Progenitor cell of endocrine pancreas (in vitro differentiated cells): ENCODE measurements at places on chromosomes 11 and 22.

DNA sequence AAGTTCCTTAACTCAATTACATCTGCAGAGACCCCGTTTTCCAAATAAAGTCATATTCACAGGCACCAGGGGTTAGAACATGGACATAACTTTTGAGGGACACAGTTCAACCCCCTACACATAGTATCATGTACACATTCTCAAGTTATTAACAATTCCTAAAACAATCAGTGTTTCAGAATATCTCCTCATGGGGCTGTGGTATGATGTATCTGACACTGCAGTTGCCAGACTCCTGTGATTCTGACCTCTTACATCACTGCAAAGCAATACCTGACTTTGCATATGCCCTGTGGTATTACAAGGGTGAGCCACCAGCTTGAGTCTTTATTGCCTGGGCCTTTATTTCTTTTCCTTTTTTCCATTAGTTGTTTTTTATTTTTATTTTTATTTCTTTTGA is 141.7 kb downstream of the COMMD9 start:
- no peak for DNase-seq

- peak; percentile 49 for DNase-seq
Observed at GRCh38 chr11:63738720-63739360, 29.7 kb downstream of the ZFTA start.

DNA sequence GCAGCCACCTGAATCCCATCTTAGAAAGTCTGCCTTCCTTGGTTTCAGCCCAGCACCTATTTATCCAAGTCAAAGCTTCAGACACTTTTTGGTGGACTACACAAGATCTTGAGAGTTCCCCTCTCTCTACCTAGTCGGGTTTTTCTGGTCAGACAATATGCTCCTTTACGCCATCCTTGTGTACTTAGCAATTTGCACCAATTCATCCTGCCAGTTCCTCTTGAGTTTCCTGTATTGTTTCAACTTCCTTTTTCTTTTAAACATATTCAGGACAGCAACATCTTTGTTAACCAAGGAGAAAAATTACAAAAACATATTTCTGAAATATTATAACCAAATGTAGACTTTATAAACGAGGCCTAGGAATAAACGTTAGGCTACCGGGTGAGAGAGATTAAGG is 368.2 kb upstream of the CADM1 start:
- DNase-seq = no peak

DNA sequence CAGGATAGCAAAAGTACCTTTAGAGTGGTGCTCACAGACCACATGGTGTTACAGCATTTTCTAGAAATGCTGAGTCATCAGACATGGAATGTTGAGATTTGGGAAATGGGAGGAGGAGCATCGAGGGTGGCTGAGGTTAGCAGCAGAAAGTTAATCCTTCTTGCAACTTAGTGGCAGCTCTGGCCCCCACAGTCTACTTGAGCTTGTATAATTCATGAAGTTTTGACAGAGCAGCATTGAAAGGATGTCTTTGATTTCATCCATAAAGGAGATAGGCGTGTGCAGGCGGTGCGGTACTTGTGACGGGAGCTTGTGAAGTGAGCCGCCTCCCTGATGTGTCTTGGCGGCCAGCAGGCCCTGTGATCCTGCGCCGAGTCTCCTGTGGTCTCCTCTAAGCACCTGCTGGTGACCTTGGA is 330.5 kb downstream of the TBC1D22A start:
- no peak for DNase-seq

DNA sequence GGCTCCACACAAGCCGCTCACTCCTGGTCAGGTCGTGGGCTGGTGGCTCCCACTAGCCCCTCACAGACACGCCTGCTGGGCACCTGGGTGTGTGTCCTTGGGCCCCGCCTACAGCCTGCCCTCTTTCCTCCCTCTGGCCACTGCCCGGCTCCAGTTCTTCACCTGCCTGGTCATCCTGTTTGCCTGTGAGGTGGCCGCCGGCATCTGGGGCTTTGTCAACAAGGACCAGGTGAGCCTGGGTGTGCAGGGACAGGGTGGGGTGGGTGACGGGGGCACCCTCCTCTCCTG is 5.8 kb upstream of the TSSC4 start:
- DNase-seq = no peak

GRCh38 chr11:5700421-5701054 is 10.9 kb downstream of the TRIM22 start:
- DNase-seq = no peak

DNA sequence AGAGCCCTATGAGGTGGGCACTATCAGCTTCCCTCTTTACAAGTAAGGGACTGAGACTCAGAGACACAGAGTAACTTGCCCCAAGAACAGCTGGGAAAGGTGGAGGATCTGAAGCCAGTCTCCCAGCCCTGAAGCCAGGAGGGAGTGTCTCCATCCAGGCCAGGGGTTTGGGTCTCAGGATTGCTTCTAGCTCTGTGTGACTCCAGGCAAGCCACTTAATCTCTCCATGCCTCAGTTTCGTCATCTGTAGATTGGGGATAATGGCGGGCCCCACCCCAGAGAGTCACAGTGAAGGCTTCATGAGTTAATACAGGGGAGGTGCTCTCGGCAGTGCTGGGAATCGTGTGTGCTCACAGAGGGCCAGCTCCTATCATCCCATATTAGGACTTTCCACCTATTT is 10.5 kb downstream of the MAP4K2 start:
- no peak for DNase-seq

DNA sequence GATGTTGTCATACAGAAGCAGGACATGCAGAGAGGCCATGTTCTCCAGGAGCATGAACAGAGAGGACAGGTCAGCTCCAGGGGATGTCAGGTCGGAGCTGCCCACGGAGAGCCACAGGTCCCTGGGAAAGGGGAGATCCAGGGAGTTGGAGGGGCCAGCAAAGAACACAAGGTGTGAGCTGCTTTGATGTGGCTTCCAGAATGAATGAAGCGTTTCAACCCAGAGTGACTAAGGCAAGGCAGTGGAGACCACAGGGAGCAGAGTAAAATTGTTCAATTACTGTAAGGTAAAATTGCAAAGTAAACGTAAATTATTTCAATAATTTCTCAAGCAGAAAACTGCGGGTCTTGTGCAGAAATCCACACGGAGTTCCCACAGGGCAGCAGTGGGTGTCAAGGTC is 5.6 kb upstream of the SCGB2A1 start:
- no peak for DNase-seq

GRCh38 chr22:44024288-44024921 is at the start of gene PARVB:
TSS of gene PARVB (plus strand) at chr22:44024302. CDS start at chr22:44024340, 38 bp downstream.
- DNase-seq = peak; percentile 17

DNA sequence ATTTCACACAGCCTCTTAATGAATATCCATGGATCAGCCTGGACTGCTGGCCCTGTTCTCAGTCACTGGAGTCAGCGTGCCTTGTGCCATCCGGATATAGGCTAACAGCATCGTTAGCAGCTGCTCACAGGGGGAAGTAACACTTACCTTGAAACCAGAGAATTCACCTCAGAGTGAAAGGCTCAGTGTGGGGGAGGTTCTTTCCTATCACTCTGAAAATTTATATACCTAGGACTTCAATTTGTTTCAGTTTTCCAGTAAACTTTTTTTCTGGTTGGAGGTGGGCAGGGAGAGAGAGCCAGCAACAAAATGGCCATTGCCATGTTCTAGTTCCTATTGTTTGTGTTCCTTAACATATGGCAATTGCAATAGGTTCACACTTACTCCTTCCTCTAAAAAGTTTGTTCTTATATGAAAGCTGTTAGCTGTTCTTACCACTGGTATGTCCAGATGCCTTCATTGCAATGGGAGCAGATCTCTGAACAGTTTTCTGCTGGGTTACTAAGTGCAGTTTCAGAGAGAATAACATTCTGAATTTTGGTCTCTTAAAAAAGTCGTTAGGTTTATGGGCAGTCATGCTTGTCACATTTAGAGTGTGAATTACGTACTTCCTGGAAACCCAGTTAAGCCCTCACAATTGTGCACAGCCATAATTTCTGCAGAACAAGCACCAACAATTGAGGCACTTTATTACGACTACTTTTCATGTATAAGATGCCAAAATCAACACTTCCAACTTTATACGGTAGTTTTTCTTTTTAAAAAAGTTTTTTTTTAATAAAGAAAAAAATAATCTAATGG is 247.6 kb downstream of the CADM1 start:
- no peak for DNase-seq

DNA sequence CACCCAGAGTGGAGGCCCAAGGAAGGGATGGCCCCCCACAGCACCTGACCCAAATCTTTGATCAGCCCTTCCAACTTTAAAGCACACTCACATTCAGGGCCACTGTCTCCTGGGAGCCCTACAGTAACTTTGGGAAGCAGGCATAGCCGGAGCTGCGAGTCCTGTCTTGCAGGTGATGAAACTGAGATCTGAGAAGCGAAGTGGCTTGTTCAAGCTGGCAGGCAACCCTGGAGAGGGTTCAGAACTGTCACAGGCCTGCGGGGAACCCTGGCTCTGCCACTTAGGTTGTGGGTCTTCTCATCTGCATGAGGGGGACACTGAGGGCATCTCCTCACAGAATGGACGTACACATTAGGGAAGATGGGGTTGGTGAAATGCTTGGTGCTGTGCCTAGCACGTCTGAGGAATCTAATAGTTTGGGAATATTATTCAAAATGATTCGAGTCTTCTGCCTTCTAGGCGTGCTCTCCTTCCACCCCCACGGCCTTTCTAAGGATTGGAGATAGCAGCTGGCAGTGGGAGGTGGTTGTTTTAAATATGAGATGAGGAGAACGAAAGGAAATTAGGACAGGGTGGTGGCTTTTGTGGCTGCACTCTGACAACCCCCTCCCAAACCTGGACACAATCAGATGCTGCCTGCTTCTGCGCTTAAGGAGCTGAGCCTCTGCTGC is 18.8 kb upstream of the SUN2 start:
- DNase-seq = no peak

- DNase-seq = no peak
Observed at GRCh38 chr11:134357545-134357839, 25.7 kb downstream of the GLB1L2 start.

DNA sequence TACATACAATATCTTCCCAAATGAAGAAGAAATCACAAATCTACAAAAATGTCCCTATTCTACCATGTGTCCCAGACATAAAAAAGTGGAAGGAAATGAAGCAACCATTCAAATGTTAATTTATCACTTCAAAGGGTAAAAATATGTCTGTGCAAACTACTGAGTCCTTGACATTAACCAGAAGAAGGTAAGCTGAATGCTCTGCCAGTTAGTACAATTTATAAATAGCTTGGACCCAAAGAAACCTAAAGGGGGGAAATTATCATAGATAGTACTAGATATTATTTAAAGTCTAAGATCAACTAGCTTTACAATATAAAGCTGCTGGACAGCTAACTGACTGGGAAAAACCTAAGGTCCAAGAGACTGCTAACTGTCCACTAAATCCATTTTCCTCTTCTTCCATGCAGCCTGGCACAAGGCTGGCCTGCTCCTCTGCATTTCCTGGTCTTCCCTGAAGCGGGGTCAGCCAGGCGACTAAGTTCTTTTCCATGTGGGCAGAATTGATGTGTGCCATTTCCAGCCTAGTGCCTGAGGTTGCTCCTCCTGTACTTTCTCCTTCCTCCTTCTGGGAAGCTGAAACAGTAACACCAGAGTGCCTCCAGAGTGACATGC is 190.9 kb downstream of the CADM1 start:
- no peak for DNase-seq

- no peak for DNase-seq
Observed at GRCh38 chr11:70608568-70609470, 210.5 kb downstream of the CTTN start.
